Large intestine (tissue), 12 donors: ENCODE measurements at places on chromosomes 4 and X.

DNA sequence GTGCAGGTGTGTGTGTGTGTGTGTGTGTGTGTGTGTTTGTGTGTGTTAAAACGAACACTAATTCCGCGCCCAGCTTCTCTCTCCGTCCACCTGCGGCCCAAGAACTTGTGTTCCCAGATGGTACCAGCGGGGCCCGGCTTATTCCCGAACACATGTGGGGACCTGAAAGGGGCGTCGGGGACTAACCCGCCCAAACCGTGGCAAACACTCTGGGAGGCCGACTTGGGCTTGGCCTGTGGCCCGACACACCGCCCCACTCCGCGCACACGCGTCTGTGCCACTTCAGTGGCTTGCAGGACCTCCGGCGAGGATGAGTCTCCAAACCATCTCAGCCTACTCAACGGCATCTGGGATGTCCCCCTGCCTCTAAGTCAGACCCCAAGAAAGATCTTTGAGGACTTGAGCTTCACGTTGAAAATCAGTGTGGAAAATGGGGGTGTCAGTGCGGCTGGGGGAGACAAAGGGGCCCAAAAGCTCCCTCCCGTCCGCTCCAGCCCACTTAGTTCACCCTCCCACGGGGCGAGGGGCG lies 790 bp upstream of the HHIP start:
- no peak for DNase-seq

GRCh38 chr4:45971108-45971507 lies 152.7 kb downstream of the GABRG1 start:
- DNase-seq: no peak

DNA sequence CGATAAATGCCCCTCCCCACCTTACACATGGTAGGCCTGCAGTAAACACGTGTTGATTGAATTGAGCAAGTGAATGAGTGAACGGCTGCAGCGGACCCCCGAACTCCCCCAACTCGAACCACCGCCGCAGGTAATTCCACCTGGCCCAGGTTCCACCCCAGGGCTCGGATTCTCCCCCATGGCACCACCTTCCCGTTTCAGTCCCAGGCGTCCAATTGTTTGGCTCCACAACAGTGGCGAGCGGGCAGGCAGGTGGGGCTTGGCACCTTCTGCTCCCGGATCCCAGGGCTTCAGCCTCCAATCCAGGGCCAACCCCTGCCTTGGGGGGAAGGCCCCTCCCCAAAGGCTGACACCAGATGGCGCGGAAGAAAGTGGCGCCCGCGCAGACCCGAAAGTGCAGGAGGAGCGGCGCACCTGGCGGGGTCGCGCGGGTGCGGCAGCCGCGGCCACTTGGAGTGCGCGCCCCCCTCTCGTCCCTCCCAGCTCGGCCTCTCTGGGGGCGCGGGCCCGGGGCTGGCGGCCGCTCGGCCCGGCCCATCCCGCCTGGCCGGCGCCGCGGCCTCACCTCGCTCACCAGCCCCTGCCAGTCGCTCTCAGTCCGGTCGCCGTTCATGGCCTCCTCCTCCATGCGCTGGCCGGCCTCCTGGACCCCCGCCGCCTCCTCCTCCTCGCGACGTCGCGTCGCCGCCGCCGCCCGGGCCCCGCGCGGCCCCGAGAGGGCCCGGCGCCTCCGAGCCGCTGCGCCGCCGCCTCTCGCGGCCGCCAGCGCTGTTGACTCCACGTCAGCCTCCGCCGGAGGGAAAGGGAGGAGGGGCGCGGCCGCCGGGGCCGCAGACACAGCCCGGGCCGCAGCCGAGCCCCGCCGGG lies at the start of gene CCDC149:
Gene CCDC149 (minus strand): TSS at position 791 of the 867 bp plus-strand sequence. CDS start 178 bp downstream, at position 613.
- peak; percentile 89 for DNase-seq

- no peak for DNase-seq
Measured at GRCh38 chr4:150216726-150217125, 138.5 kb downstream of the DCLK2 start.

- DNase-seq: peak; percentile 33
Measured at GRCh38 chr4:180665994-180666824, 1577.0 kb upstream of the TENM3 start.

GRCh38 chr4:75542824-75543223 lies 13.0 kb upstream of the ODAPH start:
- DNase-seq: no peak

DNA sequence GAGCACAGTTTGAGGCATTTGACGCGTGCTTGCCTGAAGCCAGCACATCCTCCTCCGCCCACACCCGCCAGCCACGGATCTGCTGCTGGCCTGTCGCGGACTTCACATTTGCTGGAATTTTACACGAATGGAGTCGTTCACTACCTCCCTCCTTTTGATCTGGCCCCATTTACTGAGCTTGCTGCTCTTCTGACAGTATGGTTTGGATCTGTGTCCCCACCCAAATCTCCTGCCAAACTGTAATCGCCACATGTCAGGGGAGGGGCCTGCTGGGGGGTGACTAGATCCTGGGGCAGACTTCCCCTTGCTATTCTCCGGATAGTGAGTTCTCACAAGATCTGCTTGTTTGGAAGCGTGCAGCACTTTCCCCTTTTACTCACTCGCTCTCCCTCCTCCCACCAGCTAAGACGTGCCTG lies 19.9 kb upstream of the CPLX1 start:
- no peak for DNase-seq

DNA sequence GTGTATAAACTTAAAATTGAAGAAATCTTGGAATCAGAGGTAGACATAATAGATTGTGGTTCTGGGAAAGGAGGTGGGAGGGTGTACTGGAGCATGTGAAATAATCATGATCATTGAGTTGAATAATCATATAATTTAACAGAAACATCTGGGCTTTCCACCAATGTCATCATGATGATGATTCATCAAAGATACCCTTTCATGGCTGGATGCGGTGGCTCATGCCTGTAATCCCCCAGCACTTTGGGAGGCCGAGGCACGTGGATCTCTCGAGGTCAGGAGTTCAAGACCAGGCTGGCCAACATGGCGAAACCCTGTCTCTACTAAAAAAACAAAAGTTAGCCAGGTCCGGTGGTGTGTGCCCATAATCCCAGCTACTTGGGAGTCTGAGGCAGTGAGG lies 6.7 kb upstream of the RUFY3 start:
- no peak for DNase-seq

DNA sequence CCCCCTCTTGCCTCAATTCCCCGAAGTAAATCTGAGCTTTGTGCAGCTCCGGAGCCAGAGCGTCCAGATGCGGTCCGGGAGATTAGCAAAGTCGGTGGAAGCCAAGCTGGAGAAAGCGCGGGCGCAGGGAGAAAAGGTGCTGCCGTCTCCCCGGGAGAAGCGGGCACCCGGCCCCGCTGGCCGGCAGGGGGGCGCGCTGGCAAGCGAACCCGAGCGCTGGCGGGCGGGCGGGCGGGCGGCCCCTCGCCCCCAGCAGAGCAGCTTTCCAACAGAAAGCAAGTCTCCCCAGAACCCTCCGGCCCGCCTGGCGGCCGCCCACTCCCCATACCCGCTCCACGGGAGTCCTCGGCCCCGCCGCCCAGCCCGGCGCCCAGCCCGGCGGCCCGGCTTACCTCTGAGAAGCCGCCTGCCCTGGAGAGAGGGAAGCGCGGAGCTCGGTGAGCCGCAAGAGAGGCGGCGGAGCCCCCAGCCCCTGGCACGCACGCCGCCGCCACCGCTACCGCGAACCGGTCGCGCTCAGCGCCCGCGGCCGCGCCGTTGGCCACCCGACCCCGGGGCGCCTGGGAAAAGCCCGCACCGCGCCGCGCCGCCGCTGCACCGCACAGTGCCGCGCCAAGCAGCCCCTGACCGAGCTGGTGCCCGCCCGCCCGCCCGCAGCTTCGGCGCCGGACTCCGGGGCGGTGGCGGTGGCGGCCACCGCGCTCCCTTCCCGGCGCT lies 529 bp upstream of the CITED1 start:
- DNase-seq: no peak

GRCh38 chrX:135890087-135890585 lies 3.1 kb downstream of the CT45A10 start:
- DNase-seq: no peak

DNA sequence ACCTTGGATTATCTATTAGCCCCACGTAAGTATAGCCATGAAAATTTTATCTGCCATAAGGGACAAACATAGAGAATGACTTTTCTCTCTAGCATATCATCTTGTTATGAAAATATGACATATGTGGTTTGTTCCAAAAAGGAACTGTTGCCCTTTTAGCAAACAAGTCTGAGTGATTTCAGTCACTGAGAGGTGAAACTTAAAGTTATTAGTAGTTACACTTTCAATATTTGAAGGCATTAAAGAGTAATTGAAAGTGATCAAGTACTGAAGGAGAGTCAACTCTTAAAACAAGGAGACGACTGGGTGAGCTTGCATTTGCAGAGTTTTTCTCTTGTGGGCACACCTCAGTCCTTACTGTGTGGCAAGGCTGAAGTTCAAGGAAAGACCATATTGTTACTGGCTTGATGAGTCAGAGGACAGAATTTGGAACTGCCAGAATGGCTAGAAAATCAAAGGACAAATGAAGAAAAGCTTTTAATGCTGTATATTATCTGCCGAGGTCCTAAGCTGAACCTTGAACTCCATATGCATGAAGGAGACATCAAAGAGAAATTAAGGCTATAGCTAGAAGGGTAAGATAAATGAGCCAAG lies 205.1 kb upstream of the EMCN start:
- DNase-seq: peak; percentile 7

DNA sequence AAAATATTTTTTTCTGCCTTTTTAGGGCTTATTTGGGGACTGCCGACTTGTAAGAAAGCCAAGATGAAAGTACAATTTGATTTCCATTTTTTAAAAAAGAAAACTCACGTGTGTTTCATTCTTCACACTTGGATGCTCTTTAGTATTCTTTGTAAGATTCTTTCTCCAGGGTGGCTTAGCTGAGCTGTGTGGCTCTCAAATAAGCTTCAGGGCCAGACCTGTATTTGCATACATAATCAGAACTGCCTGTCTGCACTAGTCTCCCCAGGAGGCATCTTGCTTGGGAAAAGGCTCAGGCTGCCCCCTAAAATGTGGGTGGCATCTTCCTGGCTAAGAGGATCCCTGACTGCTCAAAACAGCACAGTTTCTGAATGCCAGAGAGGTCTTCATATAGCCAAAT lies 498.4 kb downstream of the MID1IP1 start:
- no peak for DNase-seq

DNA sequence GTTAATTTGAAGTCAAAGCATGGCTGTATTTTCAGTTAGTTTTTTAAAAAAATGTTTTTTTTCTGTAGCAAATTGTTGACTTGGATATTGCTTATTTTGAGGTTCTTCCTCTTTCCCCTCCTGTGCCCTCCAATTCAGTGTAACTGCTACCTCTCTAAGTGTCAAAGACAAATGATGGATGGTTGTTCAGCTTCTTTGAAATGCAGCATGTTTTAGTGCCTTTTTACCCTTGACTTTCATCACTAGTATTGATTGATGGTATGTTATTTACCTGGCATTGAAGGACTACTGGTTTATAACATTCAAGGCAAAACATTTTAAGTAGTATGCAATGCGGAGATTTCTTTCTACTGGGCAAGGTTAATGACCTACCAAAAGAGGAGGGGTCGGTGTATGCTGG lies 281.0 kb upstream of the FAT1 start:
- DNase-seq: no peak

GRCh38 chr4:88938138-88938537 lies 118.8 kb downstream of the FAM13A start:
- peak; percentile 8 for DNase-seq

DNA sequence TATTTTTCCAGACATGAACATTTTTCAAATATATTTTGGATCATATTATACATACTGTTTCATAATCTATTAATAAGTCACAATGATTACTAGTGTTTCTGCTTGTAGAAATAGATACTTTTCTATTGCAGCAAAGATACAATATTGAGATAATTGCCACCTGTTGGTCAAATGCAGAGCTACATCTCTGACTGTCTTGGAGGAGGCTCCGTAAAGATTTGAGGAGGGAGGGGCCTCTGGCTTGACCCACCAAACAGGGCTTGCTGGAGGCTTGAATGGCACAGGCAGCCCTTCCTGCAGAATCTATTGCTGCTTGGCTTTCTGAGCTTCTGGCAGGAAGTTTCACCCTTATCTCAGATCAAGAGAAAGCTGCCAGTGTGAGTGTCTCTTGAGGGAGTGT lies 99.3 kb upstream of the ARMCX2 start:
- DNase-seq: peak; percentile 6

DNA sequence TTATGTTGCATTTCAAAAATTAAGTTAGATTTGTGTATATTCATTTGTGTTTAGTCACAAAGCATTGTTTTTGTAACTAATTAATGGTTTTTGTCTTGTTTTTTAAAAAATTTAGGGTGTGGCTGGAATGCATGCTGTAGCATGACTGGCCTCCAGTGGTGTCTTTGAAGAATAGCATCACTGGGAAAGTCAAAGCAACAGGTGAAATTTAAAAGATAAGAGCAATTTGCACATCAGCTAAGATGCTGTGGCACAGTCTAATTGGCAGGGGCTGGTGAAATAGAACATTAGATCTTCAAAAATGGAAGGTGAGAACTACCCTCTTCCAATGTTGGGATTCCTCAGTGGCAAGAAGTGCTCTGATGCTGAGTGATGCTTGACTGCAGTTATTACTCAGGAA lies 45.3 kb downstream of the ANK2 start:
- no peak for DNase-seq

DNA sequence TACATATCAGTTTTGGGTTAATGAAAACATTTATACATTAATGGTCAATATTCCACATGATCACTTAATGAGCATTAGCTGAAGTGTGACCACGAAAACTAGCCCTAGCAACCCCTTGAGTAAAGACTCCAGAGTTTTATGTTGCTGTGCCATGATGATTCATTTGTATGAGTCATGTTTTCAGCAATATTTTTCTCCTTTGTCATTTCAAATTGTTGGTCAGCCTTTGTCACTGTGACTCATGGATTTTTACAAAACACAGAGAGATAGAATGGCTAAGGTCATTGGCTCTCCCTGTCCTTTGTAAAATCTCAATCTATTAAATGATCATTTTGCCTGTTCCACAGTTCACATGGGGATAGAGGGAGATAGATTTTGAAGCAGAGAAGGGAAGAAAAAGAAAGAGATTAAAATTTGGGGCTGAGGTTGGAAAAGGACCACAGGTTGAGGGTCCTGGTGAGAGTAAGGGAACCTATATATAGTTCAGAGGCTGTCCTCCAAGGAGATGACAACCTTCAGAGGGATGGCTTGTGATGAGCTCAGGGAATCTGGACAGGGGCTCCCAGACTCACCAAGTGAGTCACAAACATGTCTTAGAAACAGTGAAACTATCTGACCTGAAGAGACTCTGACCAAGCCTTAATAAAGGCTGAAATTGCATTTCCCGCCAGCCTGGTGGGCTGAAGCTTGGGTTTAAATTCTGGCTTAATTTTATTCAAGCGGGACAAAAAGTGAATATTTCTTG lies 25.6 kb downstream of the NR0B1 start:
- no peak for DNase-seq

GRCh38 chr4:171650543-171650942 lies 162.7 kb upstream of the GALNTL6 start:
- DNase-seq: no peak
